Suppressor macrophage treated with lipopolysaccharide for 4 hours (primary cell): ENCODE measurements at places on chromosomes 6 and 20.

DNA sequence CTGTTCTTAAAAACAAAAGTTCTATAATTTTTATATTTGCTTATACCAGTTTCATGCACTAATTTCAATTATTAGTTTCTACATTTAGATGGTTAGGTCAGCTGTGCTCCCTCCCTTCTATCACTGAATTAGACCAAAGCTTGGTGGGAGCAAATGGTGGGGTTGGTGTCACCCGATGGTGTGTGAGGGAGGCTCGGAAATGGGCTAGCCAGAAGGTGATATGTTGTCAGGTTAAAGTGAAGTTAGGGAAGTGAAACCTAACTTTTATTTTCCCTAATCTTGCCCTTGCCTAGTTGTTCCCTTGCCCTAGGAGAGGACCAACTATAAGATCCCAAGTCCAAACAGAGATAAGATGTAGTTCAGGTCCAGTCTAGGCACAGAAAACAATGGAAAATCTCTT lies 38.7 kb downstream of the RPS12 start:
- DNase-seq = no peak

GRCh38 chr6:138204792-138205384 lies 13.4 kb downstream of the PBOV1 start:
- no peak for DNase-seq

- DNase-seq = no peak
Observed at GRCh38 chr20:23023621-23024177, 11.4 kb upstream of the SSTR4 start.

GRCh38 chr6:166849749-166850183 lies 106.6 kb downstream of the RNASET2 start:
- DNase-seq = no peak

GRCh38 chr6:13992417-13993055 lies 67.8 kb downstream of the RNF182 start:
- peak; percentile 10 for DNase-seq

- DNase-seq = no peak
Observed at GRCh38 chr20:33606118-33606771, 55.9 kb upstream of the C20orf144 start.

DNA sequence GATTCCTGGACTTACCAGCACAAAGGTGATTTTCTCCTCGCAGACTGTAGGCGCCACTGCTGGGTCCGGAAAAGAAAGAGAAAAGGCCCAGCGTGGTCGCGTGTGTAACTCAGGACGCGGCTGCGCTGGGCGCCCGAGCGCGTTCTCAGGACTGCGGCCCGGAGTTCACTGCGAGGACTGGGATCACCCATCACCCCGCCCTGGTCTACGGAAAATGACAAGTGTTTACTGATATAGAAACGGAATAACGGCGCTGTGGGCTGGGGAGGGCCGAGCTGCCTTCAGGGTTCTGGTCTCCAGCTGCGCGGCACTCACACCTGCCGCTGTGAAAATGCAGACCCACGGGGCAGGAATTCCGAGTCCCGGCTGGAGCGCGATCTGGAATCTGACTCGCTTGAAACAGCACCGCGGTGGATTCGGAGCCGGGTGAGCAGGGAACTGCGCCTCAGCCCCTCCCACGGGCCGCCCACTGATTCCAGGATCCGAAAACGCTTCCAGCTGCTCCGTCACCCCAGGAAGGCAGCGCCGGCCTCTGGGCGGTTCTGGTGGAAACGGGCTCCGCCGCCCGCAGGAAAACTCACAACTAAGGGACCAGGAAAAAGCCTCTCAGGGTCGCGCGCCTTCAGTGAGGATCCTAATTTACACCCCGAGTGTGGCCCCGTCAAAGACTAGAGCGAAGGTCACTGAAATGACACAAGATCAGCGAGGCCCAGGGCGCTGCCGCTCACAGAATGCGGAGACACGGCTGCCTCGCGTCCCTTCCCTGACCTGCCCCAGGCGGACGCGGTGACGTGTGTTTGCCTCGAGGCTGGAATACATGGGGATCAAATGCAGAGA lies 34.5 kb downstream of the HLA-A start:
- peak; percentile 72 for DNase-seq

- no peak for DNase-seq
Observed at GRCh38 chr6:42400061-42400760, 51.5 kb downstream of the TRERF1 start.

DNA sequence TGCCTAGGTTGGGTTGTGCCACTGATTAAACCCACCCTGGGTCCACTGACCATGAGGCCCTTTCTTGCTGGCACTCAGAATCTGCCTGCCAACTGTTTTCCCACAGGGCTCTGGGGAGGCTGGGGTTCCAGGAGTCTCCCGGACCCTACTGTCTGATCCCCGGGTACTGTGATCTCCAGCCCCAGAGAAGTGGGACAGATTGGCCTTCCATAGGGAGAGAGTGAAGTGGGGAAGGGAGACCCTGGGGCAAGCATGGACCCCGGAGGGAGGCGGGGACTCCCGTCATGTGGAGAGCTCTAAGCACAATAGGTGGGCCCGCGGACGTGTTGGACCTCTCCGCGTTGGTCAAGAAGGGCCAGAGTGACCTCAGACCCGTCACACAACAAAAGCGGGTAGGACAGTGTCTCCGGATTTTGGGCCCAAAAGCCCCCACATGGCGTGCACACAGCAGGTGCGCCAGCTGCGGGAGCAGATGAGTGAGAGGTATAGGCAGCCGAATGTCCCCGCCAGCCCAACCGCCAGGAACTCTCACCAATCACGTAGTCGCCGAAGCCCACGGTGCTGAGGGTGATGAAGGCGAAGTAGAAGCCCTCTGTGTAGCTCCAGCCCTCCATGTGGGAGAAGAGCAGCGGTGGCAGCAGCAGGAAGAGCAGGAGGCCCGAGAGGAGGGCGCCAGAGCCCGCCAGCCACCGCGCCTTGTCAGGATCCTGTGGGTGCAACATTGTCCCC lies 10.6 kb downstream of the KCNK17 start:
- no peak for DNase-seq

- DNase-seq = no peak
Observed at GRCh38 chr6:20038410-20039204, 173.7 kb downstream of the MBOAT1 start.

DNA sequence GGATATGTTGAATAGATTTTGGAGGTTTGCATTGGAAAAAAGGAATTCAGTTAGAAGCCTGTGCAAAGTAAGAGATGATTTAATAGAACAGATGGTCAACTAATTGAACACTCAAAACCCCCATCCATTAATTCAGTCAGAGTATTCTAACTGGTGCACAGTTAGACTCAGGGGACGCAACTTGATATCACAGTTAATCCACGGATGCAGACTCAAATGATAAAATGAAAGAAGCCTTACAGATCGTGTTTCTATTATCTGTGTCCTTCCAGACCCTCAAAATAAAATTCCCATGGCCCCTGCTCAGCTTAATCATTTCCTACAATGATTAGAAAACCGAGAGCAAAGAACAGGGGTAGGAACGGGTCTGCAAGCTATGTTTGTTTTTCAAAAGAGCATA lies 45.4 kb upstream of the DTNBP1 start:
- DNase-seq = no peak

GRCh38 chr20:18404172-18404571 lies 62.7 kb downstream of the DZANK1 start:
- DNase-seq = no peak

GRCh38 chr20:15528391-15529111 lies 1044.7 kb downstream of the KIF16B start:
- no peak for DNase-seq

GRCh38 chr6:53556986-53557715 lies 12.2 kb upstream of the GCLC start:
- DNase-seq = peak; percentile 61

GRCh38 chr20:36950414-36951197 lies 902 bp downstream of the SAMHD1 start:
- peak; percentile 92 for DNase-seq

DNA sequence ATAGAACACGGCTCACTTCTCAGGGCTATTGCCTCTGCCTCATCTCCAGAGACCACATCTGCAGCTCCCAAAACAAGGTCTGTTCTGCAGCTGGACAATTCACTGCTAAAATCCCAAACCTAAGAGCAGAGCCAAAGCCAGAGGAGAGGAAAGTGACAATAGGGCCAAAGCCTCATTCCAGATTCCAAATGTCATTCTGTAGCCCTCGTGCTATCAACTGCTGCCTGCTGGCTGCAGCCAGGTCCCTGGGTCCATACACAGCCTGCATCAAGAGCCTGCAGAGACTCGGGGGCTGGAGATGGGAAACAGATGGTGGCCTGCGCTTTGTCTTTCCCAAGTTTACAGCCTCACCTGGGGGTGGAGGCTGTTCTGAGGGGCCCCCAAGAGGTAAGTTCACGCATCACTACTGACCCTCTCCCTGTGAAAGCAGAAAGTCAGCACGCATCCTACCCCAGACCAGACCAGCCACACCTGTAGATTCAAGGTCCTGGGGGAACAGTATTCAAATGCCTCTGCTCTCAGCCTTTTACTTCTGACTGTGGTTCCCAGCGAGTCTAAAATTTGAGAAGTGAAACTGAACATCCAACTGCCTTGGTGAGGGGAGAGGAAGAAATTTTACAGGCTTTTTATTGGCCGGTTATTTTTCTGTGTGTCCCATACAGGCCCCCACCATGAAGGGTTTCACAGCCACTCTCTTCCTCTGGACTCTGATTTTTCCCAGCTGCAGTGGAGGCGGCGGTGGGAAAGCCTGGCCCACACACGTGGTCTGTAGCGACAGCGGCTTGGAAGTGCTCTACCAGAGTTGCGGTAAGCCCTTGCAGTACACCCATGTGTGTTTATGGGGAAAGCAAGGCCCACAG lies at the start of gene LY86:
Gene LY86 (plus strand): TSS at position 657 of the 860 bp plus-strand sequence. CDS start 15 bp downstream, at position 672.
- peak; percentile 78 for DNase-seq

GRCh38 chr6:144156991-144157390 lies 6.7 kb downstream of the STX11 start:
- no peak for DNase-seq

DNA sequence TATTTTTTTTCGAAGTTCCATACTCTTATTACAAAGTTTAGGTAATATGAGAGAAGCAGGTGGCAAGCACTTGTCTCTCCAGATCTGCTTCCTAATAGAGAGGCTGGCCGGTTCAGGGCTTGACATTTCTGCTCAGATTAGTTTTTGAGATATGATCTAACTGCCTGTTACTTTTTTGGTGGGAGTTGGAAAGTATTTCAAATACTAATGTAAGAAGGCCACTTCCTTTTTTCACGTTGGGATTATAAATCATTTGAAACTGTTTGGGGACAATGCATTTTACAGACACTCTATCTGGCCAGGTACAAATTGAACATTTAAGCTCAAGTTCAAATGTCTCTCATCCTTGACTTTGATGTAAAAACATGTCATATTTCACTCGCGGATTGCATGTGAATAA lies 222.1 kb upstream of the SULF2 start:
- peak; percentile 28 for DNase-seq

DNA sequence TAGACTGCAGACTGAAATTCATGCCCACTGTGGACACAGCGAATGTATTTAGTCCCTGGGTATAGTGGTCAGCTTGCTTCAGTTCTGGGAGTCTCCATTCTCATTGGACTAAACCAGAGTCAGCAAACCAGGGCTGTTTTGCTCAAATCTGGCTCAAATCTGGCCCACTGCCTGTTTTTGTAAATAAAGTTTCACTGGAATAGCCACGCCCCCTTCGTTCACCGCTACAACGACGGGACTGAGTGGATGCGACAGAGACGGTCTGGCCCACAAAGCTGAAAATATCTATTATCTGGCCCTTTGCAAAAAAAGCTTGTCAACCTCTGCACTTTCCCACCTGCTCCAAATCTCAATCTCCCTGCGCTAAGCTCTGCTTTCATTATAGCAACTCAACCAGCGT lies 135.4 kb downstream of the BMP7 start:
- no peak for DNase-seq

- no peak for DNase-seq
Observed at GRCh38 chr6:38799529-38800184, 84.5 kb downstream of the DNAH8 start.

- DNase-seq = no peak
Observed at GRCh38 chr6:114085211-114085610, 114.3 kb upstream of the HDAC2 start.

DNA sequence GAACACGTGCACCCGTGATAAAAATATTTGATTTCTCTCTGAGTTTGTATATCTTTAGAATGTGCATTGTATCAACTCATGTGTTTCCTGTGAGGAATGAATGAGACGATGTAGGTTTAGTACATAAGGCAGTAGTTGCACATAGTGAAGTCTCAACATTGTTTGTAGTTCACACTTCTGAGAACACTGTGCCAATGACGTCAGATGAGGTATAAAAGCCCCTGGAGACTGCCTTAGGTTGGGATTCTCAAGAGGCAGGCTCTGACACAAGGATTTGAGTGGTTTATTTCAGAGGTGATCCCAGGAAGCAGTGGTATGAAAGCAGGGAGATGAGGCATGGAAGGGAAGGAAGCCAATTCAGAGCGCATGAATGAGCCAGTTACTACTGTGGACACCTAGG lies 2.6 kb upstream of the NKAIN2 start:
- no peak for DNase-seq

DNA sequence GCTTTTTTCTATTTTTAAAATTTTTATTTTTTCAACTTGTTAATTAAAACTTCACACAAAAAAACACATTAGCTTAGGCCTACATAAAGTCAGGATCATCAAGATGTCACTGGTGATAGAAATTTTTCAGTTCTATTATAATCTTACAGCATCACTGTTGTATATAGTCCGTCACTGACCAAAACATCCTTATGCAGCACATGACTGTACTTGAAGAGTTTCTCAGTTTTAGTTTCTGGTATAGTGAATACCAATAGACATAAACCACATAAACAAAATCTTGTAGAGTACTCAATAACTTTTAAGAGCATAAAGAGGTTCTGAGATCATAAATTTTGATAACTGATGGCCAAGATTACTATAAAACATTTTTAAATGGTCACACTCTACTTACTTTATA lies 71.8 kb downstream of the ASCC3 start:
- no peak for DNase-seq

DNA sequence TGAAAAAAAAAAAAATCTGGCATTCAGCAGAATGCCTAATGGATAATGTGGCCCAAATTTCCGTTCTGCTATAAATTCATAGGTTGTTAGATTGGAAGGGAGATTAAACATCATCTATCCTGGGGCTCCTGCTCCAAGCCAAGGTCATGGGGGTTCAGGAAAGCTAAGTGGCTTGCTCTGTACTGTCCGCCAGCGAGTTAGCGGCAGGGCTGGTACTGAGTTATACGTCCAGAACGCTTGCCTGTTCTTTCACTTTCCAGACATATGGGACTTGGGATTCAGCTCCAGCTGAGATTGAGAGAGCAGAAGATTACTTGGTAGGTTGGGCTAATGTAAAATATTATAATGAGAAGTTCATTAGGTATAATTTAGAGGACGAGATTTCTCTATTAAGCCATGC lies 858 bp downstream of the RWDD1 start:
- DNase-seq = peak; percentile 69
